Stimulated activated CD4-positive, alpha-beta T cell treated with anti-CD3 and anti-CD28 coated beads, Interleukin-1b, Interleukin-23, amount 100 ng/mL, for 1 hour (primary cell): ENCODE measurements at places on chromosomes 11 and 22.

- DNase-seq: no peak
Observed at GRCh38 chr22:49213731-49214352, 613.8 kb downstream of the BRD1 start.

GRCh38 chr11:78212586-78213371, 24.1 kb downstream of the USP35 start:
- DNase-seq: no peak

GRCh38 chr22:27545085-27545484, 256.5 kb downstream of the MN1 start:
- no peak for DNase-seq

DNA sequence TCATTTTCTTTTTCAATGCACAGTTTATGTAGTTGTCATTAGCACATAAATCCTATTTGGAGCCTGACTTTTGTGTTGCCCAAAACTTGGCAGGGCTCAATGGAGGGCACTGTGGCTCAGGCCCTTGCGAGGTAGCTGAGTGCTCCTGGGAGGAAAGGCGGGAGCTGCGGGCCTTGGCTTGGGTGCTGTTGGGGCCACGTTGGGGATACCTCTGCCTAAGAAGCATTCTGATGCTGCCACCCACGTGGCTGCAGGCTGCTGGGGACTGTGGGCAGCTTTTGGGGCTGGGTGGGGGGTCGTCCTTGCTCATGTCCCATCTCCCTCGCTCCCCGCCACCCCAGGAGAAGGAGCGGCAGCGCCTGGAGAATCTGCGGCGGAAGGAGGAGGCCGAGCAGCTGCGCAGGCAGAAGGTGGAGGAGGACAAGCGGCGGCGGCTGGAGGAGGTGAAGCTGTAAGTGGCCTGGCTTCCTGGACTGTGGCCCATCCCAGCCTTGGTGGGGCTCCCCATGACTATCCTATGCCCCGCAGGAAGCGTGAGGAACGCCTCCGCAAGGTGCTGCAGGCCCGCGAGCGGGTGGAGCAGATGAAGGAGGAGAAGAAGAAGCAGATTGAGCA, 20.9 kb downstream of the INCENP start:
- DNase-seq: no peak

- DNase-seq: no peak
Observed at GRCh38 chr11:27158456-27159334, 118.1 kb downstream of the BBOX1 start.

DNA sequence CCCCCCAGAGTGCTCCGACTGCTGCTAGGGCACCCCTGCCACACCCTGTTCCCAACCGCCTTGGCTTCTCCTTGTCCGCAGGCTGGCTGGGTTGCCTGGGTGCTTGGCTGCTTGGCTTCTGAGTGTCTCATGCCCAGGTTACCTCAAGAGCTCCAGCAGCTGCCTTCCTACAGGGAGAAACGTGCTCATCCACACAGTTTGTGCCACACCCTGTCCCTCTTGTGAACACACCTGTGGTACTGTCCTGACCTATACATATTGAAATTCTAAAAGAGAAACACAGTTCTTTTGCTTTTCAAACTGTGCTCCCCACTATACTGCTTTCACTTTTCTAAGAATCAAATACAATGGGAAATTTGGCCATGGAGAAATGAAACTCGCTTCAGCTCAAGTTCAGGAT, 191.4 kb downstream of the DBX1 start:
- no peak for DNase-seq

- DNase-seq: peak; percentile 59
Observed at GRCh38 chr11:134331354-134332188, at the start of gene GLB1L2. TSS of gene GLB1L2 (plus strand) at chr11:134331988. CDS start at chr11:134332062, 74 bp downstream.

GRCh38 chr11:63761188-63761587, 7.4 kb downstream of the ZFTA start:
- no peak for DNase-seq

DNA sequence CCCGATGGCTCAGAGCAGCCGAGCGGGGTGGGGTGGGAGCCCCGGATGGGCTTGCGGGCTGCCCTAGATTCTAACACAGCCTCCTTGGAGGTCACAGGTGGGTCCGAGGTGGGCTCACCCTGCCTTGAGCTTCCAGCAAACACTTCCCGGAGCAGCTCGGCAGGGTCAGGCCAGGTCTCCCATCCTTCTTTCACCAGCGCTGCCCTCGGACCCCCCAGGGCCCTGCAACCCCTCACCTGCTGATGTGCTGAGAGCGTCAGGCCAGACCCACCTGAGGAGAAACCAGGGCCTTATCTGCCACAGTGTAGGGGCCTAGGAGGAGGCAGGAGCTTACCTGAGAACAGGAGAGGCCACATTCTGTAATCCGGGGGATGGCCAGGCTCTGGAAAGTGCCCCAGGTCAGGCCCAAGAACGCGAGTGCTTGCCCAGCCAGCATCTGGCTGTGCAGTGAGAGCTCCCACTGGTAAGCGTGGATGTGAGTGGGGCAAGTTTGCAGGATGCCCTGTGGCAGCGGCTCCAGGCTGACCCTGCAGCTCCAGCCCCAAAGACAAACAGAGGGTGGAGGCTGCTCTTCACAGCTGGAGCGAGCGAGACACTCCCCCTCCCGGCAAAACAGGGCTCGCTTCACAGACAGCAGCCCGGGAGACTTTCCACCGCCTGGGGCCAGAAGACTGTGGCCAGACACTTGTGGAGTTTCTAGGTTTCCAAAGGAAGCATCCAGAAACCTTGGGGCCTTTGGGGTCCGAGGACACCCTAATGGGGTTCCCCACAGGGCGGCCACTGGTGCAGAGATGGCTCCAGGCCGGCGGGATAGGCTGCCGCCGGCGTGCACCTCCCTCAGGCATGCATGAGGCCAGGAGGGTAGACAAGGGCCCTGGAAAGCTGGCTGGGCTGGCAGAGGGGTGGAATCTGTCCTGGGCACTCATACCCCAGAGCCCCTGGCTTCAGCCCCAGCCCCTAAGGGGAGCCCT, at the start of gene IL17REL:
IL17REL (minus strand) TSS at position 555 of the 971 bp plus-strand sequence; CDS start at position 436, 119 bp downstream.
- no peak for DNase-seq

DNA sequence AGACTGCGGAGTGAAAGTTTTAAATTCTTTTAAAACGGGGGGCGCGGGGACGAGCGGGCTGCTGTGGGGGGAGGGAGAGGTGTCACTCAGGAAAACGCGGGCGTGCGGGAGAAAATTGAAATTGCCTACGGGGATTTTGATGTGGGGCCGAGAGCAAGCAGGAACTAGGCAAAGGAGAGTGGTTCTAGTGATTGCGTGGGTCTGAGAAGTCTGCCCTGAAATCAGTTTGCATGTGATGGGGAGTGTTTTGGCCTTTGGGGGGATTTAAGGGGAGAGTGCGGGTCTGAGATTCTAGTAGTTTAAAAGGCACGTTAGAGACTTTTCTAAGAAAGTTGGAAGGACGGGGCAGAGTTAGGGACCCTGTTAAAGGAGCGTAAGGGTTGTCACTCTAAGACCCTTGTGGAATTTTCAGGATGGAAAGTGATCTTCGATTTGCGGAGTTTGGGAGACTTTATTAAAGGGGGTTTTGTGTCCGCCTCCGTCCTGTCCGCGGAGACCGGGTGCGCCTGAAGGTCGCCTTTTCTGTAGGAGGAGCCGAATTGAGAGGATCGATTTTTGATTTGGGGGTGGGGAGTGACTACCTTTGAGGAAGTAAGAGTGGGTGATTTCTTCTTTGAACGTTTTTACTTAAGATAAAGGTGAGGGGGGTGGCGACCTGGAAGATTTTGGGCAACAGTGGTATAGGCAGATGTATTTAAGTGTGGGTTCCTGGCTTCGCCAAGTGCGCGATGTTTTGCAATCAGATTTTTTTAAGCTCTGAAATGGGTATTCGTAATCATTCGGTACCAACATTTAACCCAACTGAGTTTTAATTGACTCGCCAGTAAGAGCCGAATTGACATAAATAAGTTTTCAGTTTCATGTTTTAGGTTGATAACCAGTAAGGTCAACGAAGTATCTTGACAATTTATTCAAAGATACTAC, 1.1 kb downstream of the EED start:
- no peak for DNase-seq

- DNase-seq: no peak
Observed at GRCh38 chr11:20015529-20016427, 144.5 kb downstream of the DBX1 start.

DNA sequence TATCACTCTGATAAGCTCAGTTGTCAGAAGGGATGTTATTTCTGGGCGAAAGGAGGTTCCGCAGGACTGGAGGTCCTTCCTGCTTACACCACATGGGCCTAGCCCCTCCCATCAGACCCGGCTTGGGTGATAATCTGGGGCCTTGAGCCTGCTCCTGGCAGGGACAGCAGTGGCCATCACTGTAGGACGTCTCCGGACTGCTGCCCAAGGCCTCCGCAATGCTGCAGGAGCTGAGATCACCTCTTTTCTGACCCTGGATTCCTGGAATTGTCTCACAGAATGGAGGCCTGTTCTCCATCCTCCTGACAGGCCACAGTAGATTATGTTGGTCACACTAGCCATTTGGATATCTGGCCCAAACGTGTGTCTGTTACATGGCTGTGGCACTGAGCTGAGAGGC, 9.2 kb upstream of the BIK start:
- no peak for DNase-seq

- no peak for DNase-seq
Observed at GRCh38 chr11:114152785-114153184, 93.3 kb downstream of the ZBTB16 start.

- DNase-seq: no peak
Observed at GRCh38 chr22:31583861-31584485, 78.0 kb downstream of the PISD start.

- no peak for DNase-seq
Observed at GRCh38 chr11:36362902-36363301, 66.8 kb downstream of the PRR5L start.

GRCh38 chr11:57407941-57408475, 17.6 kb upstream of the PRG2 start:
- DNase-seq: no peak

DNA sequence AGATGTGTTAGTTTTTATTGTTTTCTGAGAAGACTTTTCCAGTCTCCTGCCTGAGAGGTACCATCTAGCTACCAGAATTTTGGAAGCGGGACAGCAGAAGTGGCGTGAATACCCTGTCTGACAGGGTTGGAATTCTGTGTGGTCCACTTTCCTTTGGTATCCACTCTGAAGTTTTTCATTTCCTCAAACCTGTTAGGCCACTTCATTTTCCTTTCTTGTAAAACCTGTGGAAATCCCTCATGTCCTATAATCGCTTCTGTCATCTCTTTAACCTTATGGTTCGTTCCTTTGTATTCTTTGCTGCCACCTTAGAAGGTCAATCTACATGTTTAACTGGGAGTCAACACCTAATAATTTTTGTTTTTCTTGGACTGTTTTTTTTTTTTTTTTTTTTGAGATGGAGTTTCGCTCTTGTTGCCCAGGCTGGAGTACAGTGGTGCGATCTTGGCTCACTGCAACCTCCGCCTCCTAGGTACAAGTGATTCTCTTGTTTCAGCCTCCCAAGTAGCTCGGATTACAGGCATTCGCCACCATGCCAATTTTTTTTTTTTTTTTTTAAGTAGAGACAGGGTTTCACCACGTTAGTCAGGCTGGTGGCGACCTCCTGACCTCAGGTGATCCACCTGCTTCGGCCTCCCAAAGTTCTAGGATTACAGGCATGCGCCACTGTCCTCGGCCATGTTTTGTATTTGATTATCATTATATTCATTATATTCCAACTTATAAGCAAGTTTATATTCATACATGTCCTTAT, 7.1 kb downstream of the SFI1 start:
- no peak for DNase-seq

GRCh38 chr11:45724153-45724552, 58.7 kb upstream of the CHST1 start:
- DNase-seq: no peak

DNA sequence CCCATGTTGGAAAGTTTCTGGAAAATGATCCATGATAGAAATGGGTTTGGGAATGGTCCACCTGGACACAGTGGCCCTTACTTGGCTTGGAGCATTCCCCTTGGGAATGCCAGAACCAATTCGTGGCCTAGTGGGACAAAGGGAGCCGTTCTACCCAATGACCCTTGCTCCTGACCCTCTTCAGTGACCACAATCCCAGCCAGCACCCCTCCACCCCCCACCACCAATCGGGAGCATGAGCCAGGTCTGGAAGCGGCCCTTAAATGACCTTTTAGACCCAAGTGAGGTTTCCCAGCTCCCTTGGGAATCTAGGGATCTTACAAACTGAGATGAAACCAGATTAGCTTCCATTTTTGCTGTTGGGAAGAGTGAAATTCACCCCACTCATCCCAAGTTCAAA, 51.3 kb upstream of the CDON start:
- no peak for DNase-seq

- DNase-seq: no peak
Observed at GRCh38 chr11:44840521-44841251, 110.0 kb downstream of the TP53I11 start.

DNA sequence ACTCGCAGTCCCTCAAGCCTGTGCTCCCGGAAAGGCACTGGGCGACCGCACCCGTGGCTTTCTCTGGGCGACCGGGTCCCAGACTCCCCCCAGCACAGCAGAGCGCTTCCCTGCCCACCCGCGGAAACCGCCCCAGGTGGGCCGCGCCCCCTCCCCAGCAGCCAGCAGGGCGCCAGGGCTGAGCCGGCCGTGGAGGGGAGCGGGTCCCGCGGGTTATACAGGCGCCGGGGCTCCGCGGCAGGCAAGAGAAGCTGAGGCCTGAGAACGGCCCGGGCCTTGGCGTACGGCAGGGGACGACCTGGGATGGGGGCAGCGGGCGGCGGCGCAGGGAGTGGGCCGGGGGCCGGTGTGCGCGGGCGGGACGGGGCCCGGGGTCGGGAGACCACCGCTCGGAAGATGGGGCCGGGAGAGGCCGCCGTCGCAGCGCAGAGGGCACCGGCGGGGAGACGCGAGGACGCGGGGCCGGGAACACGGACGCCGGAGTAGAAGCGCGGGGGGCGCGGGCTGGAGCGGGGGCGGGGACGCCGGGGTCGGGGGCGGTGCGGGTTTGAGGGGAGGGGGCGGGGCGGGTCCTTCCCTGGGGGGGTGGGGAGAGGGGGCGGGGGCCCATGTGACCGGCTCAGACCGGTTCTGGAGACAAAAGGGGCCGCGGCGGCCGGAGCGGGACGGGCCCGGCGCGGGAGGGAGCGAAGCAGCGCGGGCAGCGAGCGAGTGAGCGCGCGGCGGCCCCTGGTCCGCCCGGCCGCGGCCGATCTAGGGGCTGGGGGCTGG, at the start of gene MDK:
MDK (plus strand) TSS at position 622 of the 771 bp plus-strand sequence. CDS start 389 bp downstream, outside the sequence.
- DNase-seq: no peak

- no peak for DNase-seq
Observed at GRCh38 chr22:43277987-43278601, 65.1 kb downstream of the SCUBE1 start.

GRCh38 chr22:17639247-17639741, 737 bp downstream of the BCL2L13 start:
- no peak for DNase-seq

GRCh38 chr11:48116437-48117228, 100.0 kb upstream of the OR4B1 start:
- no peak for DNase-seq

DNA sequence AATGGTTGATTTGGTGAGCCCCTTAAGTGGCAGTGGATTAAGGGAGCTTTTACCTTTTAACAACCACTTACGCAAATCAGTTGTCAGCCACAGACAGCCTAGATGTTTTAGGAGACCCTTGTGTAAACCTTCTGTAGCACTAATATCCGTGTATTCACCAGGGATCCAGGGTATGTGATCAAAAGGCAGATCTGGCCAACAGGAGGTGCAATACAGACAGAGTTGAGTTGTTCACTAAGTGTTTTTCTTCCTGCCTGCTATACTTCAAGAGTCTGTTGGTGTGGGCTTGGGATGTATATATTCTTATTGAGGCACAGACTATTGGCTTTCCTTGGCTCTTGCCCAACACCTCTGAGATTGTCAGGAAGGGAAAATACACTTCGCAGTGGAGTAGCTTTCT, 175.1 kb downstream of the FAT3 start:
- no peak for DNase-seq
